ENCODE measurements at places on chromosomes 1 and 21. TPM values are rescaled to one million over a fixed set of nuclear protein-coding genes. Genes with fewer than 3 reads are reported as not detected.

The TRPM2 gene
- 8.1 TPM for total RNA-seq

The ANKRD65 gene
- 0.19 TPM for total RNA-seq

The CFHR1 gene
- 0.23 TPM for total RNA-seq

The B3GALT2 gene
- not detected for total RNA-seq

The FBXO2 gene
- 9.1 TPM for total RNA-seq

All from A549 treated with Mapracorat at 1 μM for 4 hours (cell line).